ENCODE measurements at places on chromosomes 2 and 18.

DNA sequence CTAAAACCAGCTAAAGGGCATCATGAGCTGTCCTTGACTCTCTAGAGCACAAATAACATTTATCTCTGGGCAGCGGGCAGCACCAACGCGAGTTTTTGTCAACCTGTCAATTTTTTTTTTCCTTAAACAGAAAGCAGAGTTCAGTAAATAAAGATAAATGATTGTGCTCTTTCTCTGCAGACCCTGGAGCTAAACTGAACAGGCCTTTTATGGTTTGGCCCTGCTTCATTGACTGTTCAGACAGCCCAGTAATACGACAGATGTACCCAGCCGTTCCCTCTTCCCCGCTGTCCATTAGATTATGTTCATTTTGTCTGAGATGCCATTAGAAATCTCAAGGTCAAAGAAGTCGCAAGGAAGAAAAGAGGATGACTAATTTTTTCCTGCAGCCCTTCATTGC is 280.5 kb upstream of the PIK3C3 start:
- DNase-seq, result no peak

- no peak for DNase-seq
Observed at GRCh38 chr2:189024901-189025618, 50.9 kb downstream of the COL3A1 start.

- DNase-seq, result no peak
Observed at GRCh38 chr2:191625016-191625415, 52.9 kb upstream of the NABP1 start.

DNA sequence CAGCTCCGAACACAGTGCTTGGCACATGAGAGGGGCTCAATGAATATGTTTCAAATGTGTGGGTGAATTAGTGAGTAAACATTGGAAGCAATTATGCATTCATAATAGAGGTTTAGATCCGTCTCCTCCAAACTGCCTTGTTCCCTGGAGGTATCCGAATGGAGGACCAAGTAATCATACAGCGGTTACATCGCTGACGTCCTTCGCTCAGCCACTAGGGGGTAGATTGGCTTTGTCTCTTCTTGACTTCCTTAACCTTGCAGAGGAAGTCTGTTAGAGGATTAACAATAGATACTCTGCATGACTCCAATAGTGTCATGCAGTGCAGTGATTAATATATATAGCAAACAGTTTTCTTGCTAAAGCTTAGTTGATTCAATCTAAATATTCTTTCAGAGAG is 517.0 kb downstream of the PTPRM start:
- DNase-seq, result peak; percentile 36

DNA sequence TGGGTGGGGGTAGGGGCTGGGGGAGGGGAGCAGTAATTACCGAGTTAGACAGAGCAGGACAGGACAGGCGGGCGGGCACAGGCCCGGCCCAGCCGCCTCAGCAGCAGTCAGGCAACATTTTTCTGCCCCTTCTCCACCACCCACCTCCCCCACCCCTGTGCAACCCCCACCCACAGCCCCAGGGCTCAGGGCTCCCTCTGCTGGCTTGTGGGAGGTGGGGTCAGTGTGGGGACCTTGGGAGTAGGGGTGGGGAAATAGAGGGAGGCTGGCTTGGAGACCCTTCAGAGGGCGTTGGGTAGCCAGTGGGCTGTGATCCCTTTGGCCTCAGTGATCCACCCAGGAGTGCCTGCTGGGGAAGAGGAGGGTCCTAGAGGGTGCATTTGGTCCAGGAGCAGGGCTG is 6.4 kb downstream of the WNT6 start:
- no peak for DNase-seq
